ENCODE measurements at places on chromosomes 6 and 20.

DNA sequence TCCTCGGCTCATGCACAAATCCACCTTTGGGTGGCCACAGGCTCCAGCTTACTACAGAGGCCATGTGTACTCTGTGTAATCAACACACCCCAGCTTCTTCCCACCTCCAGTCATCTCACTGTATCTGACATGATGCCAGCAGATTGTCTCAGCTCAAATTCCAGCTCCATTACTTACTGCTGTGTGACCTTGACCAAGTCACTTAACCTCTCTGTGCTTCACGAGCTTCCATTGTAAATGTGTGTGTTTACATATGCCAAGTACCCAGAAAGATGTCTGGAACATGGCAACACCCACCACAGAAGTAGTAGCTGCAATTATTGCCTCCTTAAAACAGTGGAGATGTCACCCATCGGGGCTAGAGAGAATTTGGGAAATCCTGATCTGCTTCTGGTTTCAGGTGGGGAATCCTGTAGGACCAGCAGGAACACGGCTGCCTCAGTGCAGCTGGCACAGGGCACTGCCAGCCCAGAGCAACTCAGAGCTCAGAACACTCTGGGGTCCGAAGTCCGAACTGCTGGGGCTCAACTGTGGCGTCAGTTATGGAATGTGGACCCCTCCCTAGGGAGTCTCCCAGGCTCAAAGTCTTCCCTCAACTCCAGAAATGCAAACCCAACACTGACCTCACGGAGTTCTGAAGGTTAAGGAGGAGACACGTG lies 21.2 kb upstream of the HLA-B start:
- no peak for ATAC-seq

- no peak for ATAC-seq
These were observed 21.8 kb downstream of the LCA5 start for GRCh38 chr6:79515436-79515835.

DNA sequence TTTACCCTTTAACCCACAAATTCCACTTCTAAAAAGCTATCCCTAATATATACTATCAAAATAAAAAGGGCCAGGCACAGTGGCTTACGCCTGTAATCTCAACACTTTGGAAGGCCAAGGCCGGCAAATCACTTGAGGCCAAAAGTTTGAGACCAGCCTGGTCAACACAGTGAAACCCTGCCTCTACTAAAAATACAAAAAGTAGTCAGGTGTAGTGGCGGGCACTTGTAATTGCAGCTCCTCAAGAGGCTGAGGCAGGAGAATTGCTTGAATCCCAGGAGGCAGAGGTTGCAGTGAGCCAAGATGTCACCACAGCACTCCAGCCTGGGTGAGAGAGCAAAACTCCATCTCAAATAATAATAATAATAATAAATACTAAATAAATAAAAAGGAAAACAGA lies 82.5 kb downstream of the TRIM27 start:
- ATAC-seq: no peak

DNA sequence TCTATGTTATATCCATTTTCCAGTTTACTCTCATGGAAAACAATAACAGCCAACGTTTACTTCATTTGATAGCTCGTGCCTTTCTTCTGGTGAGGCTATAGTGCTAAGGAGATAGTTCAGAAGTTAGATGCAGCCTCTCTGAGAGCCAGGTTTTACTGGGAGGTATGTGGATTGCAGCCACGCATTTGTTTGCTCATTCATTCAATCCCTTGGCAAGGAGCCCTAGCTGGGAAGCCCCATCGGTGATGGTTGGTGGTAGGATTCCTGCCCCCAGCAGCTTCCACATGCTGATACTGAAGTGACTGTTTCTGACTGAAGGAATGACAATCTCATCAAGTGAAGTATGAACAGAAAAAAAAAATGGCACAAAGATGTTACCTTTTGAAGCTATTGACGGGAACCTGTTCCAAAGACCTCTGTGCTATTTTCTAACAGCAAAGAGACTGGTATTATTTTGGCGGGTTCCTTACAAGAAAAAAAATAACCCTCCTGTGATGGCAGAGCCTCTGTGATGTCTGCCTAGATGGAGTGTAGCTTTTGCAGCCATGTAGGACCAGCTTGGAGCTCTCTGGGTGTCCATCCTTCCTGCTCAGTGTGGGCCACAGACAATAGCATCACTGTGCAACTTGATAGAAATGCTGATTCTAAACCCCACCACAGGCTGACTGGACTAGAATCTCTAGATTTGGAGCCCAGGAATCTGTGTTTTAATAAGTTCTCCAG lies 30.6 kb downstream of the SNAP25 start:
- no peak for ATAC-seq

- no peak for ATAC-seq
These were observed 74.1 kb downstream of the ADAT2 start for GRCh38 chr6:143376375-143376774.

GRCh38 chr20:61260905-61261304 lies 8.8 kb downstream of the CDH4 start:
- ATAC-seq: no peak

DNA sequence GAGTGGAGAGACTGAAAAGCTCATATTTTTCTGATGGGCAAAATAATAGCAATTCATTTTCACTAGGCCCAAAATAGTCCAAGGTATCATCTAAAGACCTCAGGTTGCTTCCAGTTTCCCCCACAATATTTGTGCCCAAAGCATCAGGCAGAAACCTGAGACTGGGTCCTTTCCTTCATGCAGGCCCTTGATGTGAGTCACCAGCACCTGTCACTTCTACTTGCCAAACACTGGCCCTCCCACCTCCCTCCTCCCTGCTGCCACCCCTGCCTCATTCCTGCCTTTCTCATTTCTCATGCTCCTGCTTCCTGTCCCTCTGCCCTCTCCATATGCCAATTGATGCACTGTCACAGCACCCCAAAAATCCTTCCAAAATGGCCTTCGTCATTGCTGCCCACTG lies 230.4 kb upstream of the CST7 start:
- no peak for ATAC-seq

DNA sequence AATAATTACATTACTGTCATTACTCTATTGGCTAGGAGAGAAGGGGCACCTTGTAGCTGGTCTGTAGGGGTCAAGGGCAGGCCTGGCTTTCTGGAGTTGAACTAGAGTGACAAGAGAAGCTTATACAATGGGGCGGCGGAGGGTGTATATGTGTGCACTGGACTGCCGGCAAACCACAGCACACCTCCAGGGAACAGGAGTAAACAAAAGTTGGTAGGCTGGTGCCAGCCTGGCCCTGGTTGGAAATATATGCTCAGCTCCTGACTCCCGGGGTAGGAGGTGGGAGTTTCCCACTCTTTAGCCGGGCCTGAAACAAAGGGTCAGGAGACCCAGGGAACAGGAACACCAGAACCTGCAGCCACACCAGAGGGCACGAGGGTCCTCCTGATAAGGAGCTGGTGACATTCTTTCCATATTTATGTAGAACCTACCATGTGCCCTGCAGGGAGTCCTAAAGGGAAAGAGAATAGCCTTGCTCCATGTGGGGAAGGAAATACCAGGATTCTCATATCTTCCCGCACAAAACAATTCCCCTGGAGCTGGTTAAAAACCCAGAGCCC lies 5.1 kb downstream of the C6orf132 start:
- ATAC-seq: no peak

GRCh38 chr20:38907918-38908677 lies 18.1 kb upstream of the FAM83D start:
- ATAC-seq: no peak

GRCh38 chr20:3728876-3729275 lies 3.6 kb upstream of the HSPA12B start:
- no peak for ATAC-seq

DNA sequence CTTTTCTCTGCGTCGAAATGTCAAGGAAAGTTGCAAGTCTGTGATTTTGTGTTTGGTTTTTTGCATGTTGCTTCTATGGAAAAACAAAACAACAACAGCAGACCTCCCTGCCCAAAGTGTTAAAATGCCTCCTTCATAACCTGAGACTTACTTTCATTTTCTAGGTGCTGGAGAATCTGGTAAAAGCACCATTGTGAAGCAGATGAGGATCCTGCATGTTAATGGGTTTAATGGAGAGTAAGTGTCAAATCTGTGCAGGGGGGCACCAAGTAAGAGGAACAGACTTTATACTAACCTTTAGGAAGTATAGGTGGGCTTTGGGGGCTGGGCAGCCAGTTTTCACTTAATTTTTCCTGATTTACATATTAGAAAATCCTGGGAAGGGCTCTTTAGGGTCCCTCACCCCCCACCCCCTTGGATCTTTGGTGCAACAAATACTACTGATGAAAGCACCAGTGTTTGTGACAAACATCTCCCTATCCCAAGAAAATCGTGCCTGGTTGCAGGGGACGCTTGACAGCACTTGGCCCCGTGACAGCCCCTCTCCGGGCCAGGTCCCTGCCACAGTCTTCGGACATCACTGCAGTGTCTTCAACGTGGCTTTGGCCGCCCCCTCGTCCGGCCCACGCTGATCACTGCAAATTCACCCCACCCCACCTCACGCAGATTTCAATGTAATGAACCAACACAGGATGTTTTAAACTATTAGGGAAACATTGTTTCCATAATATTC lies 43.1 kb downstream of the GNAS start:
- ATAC-seq: no peak

- ATAC-seq: no peak
These were observed 3.7 kb downstream of the ACOT8 start for GRCh38 chr20:45853484-45853883.

GRCh38 chr6:81557811-81558210 lies 194.7 kb downstream of the TENT5A start:
- ATAC-seq: no peak

DNA sequence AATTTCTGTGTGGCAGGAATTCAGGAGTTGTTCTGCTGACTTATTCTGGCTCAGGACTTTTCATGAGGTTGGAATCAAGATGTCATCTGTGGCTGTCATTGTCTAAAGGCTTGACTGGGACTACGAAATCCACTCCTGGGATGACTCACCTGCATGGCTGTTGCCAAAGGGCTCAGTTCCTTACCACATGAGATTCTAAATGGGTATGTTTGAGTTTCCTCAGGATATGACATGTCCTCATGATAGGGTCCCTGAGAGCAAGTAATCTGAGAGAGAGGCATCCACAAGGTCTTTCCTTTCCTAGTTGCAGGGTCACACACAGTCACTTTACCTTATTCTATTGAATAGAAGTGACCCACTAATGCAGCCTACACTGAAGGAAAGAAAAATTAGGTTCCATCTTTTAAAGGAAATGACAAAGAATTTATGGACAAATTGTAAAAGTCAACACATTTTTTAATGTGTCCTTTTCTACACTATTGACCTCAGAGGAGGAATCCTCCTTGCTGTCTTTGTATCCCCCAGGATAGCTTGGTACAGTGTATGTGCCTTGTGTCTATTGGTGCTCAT lies 1025.0 kb upstream of the GJE1 start:
- ATAC-seq: no peak

DNA sequence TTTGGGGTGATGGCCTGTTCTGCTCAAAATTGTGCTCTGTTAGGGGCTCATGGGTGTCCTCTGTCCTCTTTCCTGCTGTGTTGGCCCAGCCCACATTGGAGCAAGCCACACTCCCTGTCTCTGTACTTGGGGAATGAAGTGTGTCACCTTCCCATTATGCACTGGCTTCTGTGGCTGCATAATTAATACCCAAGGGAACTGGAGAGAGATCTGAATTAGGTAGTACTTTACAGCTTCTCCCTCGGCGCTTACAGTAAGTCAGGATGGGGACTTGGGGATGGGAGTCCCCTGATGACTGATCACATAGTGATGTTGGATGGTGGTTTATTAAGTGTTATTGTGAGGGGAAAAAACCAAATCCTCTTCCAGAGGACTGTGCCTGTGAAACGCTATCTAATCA lies 116.6 kb downstream of the FOXO3 start:
- no peak for ATAC-seq

GRCh38 chr6:52495922-52496321 lies 75.8 kb downstream of the EFHC1 start:
- ATAC-seq: no peak

DNA sequence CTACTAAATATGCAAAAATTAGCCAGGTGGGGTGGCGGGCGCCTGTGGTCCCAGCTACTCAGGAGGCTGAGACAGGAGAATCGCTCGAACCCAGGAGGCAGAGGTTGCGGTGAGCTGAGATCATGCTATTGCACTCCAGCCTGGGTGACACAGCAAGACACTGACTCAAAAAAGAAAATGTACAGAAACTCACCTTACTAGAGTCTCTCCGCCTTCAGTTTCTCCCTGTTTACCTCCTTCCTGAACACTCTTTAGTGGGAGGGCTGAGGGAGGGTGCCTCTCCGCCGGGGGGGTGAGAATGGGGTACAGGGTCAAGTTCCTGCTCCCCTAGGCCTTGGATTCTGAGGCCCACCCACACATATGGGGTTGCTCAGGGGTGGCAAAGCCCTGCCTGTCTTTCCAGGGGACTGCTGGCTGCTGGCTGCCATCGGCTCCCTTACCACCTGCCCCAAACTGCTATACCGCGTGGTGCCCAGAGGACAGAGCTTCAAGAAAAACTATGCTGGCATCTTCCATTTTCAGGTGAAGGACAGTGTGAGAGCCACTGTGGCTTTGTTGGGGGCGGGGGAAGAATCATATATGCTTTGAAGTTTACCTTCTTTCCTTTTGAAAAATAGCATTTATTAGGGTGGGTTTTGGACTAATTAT lies 13.4 kb downstream of the CAPN11 start:
- ATAC-seq: peak; percentile 78

GRCh38 chr20:5197270-5197827 lies 70.5 kb downstream of the CDS2 start:
- no peak for ATAC-seq

GRCh38 chr6:56346958-56347357 lies 99.6 kb upstream of the COL21A1 start:
- ATAC-seq: no peak

DNA sequence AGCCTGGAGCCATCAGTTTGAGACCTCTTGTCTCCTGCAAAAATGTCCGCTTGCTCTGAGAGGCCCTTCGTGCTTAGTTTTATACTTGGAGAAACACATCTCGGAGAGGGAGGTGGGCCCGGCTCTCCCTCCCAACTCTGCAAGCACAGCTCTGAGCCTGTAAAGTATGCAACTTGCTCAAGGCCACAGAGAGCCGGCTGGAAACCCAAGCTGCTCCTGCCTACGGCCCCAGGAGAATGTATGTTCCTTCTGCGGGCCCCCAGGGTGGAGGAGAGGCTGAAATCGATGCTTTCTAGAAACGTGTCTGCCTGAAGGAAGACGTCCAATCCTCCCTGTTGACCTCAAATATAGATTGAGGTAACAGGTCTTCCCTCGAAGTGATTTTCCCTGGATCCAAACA lies 205.4 kb downstream of the PREX1 start:
- no peak for ATAC-seq

DNA sequence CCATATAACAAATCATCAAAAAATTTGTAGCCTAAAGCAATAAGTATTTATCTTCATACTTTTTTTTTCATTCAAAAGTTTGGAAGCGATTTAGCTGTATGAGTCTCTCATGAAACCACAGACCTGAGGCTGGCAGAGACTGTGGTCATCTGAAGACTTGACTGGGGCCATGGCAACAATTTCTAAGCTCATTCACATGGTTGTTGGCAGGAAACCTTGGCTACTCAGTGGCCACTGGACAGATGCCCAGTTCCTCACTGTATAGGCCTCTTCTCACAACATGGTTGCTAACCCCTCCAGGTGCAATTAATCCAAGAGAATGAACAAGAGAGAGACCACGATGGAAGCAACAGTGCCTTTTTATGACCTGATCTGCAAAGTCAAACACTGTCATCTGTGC lies 235.9 kb downstream of the BTBD3 start:
- ATAC-seq: no peak

- ATAC-seq: no peak
These were observed 226.1 kb upstream of the GMDS start for GRCh38 chr6:2471472-2471871.

GRCh38 chr20:53658973-53659372 lies 65.3 kb upstream of the ZNF217 start:
- no peak for ATAC-seq

- ATAC-seq: no peak
These were observed 239.5 kb downstream of the TFAP2A start for GRCh38 chr6:10175362-10175761.

Data from activated CD4-positive, CD25-positive, alpha-beta regulatory T cell treated with anti-CD3 and anti-CD28 coated beads, Interleukin-2, amount 50 U/mL, for 24 hours (primary cell).